Myometrial cell (primary cell): ENCODE measurements at places on chromosomes 1 and 21. TPM values are rescaled to one million over a fixed set of nuclear protein-coding genes. Genes with fewer than 3 reads are reported as not detected.

Gene F5
- not detected in 2 replicates for total RNA-seq

Gene APOBEC4
- not detected in 2 replicates for total RNA-seq

Gene CHODL
- not detected in 2 replicates for total RNA-seq

Gene PGLYRP3
- not detected in 2 replicates for total RNA-seq

Gene TMEM269
- total RNA-seq, result under 0.01 TPM in 1 of 2 replicates, not detected in the other

Gene ADGRL4
- total RNA-seq, result 0.86 and 1.1 TPM in 2 replicates

Gene MORN1
- 6.7 and 11.5 TPM in 2 replicates for total RNA-seq

Gene C4BPA
- total RNA-seq, result not detected in 2 replicates

Gene TMEM200B
- 21.0 and 27.6 TPM in 2 replicates for total RNA-seq

Gene PUSL1
- total RNA-seq, result 33.4 and 34.2 TPM in 2 replicates

Gene TP73
- 0.53 TPM in 1 of 2 replicates, not detected in the other for total RNA-seq

Gene FAM151A
- not detected in 2 replicates for total RNA-seq

Gene PADI2
- not detected in 2 replicates for total RNA-seq

Gene FBXO2
- total RNA-seq, result 0.18 TPM in 1 of 2 replicates, not detected in the other

Gene PRAMEF10
- total RNA-seq, result not detected in 2 replicates

Gene CYP4Z1
- total RNA-seq, result not detected in 2 replicates

Gene VHLL
- total RNA-seq, result not detected in 2 replicates

Gene TRAF3IP3
- not detected in 2 replicates for total RNA-seq

Gene RHEX
- not detected in 2 replicates for total RNA-seq

Gene S100A11
- total RNA-seq, result 548 and 613 TPM in 2 replicates

Gene TTF2
- 8.4 and 10.3 TPM in 2 replicates for total RNA-seq

Gene DNAH14
- total RNA-seq, result 6.7 and 7.5 TPM in 2 replicates

Gene NUAK2
- total RNA-seq, result 7.2 and 7.8 TPM in 2 replicates

Gene LGR6
- not detected in 2 replicates for total RNA-seq

Gene TTC24
- total RNA-seq, result not detected in 2 replicates

Gene PTPN7
- not detected in 2 replicates for total RNA-seq

Gene IBA57
- total RNA-seq, result 2.3 and 7.4 TPM in 2 replicates

Gene CFHR5
- not detected in 2 replicates for total RNA-seq
